GDM1 (cell line): ENCODE measurements at places on chromosomes 11 and 22.

GRCh38 chr11:104338186-104338585 is 174.2 kb upstream of the PDGFD start:
- no peak for DNase-seq

GRCh38 chr22:36829370-36830002 is 12.7 kb upstream of the PVALB start:
- DNase-seq: no peak

- DNase-seq: no peak
Measured at GRCh38 chr11:79439410-79439885, 1.4 kb downstream of the TENM4 start.

DNA sequence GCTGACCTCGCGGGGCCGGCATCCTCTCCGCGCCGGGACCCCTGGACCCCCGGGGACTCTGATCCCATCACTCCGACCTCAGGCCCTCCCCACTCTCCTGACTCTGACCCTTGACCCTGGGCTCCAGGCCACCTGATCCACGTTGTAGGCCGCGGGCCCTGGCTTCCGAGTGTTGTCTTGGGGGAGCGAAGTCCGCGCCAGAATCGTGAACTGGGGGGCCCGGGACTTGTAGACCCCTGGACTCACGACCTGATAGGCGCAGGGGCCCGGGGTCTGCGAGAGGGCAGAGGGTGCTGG is 716 bp upstream of the TYMP start:
- no peak for DNase-seq

GRCh38 chr11:27688076-27688475 is 12.2 kb downstream of the BDNF start:
- DNase-seq: no peak

GRCh38 chr22:46070803-46071450 is 79.4 kb upstream of the PPARA start:
- DNase-seq: peak; percentile 85

DNA sequence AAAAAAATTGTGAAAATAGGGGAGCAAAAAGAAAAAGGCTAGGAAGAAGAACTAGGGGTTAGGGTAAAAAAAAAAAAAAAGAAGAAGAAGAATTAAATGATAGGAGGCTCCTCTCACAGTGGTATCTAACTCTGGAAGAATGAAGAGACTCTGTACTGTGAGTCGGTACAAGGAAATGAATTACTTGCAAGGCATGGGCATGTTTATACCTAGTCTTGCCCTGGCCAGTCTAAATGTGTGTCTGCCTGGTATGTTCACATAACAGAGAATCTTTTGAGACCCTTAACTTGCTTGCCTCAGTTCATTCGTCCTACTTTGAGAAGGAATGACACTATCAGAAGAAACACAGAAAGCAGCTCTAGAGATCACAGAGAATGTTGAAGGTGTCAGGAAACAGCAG is 159.6 kb downstream of the SWAP70 start:
- no peak for DNase-seq

DNA sequence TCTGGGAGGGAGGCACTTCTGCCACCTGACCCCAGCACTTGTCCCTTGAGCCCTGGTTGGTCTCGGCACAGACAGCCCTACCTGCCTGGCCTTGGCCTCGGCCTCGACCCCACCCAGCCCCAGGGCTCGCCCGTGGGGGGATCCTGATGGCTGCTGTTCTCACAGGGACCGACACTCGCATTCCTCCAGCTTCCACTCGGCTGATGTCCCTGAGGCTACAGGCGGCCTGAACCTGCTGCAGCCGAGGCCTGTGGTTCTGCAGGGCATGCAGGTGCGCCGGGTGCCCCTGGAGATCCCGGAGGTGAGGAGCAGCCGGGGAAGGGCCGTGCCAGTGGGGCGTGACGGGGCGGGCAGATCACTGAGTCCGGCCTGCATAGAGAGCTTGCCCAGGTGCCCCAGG is 5.1 kb downstream of the PCNX3 start:
- DNase-seq: no peak

GRCh38 chr22:41917903-41918791 is 3.3 kb upstream of the SHISA8 start:
- peak; percentile 44 for DNase-seq

- DNase-seq: no peak
Measured at GRCh38 chr11:44771841-44772240, 45.1 kb downstream of the TSPAN18 start.

GRCh38 chr11:132423266-132423665 is 1052.9 kb downstream of the NTM start:
- no peak for DNase-seq

DNA sequence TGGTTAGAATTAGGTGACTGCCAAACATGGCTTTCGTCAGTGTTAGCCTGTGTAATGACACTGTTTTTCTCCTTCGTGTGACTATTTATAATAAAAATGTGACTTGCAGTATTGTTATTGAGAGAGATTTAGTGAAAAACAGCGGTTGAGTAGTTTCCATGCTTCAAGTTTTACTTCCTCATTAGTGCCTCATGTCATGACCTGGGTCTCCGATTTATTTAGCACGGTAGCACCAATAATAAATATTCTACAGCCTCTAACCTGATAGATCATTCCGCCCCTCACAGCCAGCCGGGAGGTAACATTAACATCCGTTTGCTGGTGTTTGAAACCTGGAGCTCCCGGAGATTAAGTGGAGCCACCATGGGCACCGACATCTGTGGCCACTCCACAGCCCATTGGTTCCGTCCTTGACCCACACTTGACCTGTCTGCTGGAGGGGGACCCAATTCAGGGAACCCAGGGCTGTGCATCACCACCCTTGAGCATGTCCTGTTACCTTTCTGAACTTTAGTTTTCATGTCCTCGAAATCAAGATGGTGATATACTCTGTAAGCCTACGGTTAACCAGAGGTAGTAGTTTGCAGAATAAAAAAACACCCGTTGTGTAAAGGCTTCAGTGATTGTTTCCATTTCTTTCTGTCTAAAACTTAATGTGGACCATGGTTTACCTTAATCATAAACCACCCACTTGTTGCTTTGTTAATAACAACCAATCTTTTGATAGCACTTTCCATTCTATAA is 104.1 kb downstream of the ATXN10 start:
- DNase-seq: no peak

DNA sequence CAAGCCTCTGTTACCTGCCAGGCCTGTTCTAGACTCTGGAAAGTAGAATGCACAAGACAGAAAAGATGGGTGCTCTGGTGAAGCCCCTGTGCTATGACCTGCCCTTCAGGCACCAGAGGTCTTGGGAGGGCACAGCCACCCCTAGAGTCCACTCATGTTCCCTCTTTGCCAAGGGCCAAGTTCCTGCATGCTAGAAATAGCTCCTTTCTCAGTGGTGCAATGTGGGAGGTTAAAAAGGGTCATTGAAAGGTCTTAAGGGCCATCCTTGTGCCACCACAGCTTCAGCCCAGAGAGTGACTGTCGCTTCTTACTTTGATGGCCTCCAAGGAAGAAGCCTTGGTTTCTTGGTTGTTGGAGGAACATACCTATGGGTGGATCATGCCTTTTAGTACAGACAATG is 84.6 kb upstream of the PARVA start:
- no peak for DNase-seq

- no peak for DNase-seq
Measured at GRCh38 chr11:16184588-16184987, 171.8 kb downstream of the SOX6 start.

DNA sequence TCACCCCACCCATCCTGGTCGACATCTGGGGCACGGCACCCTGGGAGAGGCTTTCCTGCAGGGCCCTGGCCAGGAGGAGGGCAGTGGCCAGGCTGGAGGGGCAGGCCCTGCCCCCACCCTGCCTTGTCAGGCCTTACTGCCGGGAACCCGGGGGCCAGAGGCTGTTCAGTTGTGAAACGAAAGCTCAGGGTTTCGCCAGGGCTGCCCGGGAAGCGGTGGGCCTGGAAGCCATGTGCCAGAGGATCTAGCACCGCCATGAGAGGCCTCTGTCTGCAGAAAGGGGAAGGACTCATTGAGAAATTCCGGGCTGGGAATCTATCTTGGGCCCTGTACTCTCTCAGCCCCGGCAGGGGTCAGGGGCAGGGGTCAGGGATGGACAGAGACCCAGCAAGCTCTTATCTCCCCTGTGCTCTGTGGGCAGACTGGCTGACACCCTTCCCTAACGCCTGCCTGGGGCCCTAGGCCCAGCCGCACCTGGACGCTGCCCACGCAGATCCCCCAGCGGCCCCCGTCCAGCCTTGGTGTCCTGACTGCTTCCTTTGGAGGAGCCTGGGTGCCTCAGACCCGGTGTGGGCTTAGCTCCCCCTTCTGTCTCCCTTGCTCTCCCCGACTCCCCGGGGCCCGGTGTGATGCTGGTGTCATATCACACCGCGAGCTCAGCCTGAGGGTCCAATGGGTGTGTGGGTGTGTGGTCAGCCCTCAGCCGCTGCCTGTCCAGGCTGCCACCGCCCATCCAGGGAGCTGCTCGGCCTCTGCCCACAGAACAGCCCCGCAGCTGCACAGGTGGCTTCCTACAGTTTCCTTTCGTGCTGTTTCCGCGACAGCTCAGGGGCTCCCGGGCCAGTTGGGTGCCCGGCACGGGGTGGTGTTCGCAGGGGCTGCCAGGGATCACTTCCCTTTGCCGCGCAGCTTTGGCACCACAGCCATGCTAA is 6.5 kb downstream of the PIM3 start:
- DNase-seq: no peak

GRCh38 chr11:114359342-114359741 is 41.0 kb downstream of the C11orf71 start:
- DNase-seq: no peak

DNA sequence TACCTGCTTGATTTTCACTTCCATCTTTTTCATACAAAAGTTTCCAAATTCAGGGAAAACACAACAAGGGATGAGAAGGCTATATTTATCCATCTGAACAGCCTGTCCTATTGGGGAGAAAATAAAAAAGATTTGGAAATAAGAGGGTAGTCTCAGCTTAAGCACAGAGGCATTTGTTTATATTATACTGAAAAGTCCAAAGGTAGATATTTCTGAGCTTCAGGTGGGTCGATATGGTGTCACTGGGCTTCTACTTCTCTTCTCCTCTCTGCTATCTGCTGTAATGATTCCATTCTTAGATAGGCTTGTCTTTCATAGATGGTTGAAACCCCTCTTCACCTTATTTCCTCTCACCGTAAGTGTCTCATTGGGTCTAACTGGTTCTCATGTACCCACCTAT is 337.0 kb downstream of the INSC start:
- no peak for DNase-seq

GRCh38 chr22:49298834-49299750 is 528.6 kb downstream of the BRD1 start:
- no peak for DNase-seq

DNA sequence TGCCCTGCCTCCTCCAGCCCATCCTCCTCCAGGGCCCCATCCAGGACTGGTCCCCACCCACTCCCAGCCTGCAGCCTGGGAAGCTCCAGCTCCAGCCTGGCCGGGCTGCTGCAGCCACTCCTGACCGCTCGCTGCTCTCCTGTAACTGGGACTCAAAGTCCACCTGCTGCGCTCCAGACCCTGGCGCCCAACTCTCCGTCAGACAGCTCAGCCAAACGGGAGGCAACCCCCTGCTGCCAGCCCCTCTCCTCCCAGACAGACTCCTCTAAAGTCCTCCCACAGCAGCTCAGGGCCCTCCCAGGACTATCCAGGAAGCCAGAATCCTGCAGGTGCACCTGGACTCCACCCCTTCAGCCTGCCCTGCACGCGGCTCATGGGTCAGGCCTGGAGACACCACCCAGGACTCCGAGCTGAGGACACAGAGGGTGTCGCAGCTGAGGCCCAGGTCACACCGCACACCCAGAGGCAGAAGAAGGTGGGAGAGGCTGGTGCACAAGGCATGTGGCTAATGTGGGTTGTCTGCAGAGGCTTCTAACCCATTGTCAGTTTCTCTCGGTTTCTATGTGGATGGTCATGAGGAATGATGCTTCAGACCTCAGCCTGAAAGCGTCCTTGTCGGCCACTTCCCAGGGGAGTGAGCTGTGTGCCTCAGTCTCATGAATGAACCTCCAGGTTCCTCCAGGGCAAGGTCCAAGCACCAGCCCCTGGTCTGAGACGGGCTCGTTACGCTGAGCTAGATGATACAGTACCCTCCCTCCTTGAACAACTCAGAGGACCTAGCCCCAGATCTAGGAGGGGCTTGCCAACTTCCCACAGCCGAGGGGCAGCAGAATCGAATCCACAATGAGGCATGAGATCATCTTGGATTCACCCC is 1514.8 kb downstream of the TBC1D22A start:
- DNase-seq: no peak

- no peak for DNase-seq
Measured at GRCh38 chr11:133693110-133693509, 152.2 kb downstream of the SPATA19 start.

- DNase-seq: no peak
Measured at GRCh38 chr22:20403779-20404140, 9.8 kb downstream of the ZNF74 start.

- peak; percentile 44 for DNase-seq
Measured at GRCh38 chr11:10807493-10808234, 1.1 kb downstream of the EIF4G2 start.

- DNase-seq: no peak
Measured at GRCh38 chr11:125132596-125132995, 21.2 kb upstream of the TMEM218 start.

- no peak for DNase-seq
Measured at GRCh38 chr22:49300951-49301397, 526.7 kb downstream of the BRD1 start.

- no peak for DNase-seq
Measured at GRCh38 chr11:114564831-114565230, 5.2 kb upstream of the NXPE1 start.

GRCh38 chr11:119688356-119688755 is 40.6 kb downstream of the NECTIN1 start:
- no peak for DNase-seq

GRCh38 chr11:92276773-92277172 is 52.2 kb downstream of the FAT3 start:
- no peak for DNase-seq

- DNase-seq: peak; percentile 30
Measured at GRCh38 chr22:46798366-46799350, 36.2 kb downstream of the TBC1D22A start.

GRCh38 chr11:83557653-83558052 is 271.5 kb upstream of the CCDC90B start:
- no peak for DNase-seq

GRCh38 chr11:84655712-84656111 is 971.4 kb downstream of the DLG2 start:
- DNase-seq: no peak

DNA sequence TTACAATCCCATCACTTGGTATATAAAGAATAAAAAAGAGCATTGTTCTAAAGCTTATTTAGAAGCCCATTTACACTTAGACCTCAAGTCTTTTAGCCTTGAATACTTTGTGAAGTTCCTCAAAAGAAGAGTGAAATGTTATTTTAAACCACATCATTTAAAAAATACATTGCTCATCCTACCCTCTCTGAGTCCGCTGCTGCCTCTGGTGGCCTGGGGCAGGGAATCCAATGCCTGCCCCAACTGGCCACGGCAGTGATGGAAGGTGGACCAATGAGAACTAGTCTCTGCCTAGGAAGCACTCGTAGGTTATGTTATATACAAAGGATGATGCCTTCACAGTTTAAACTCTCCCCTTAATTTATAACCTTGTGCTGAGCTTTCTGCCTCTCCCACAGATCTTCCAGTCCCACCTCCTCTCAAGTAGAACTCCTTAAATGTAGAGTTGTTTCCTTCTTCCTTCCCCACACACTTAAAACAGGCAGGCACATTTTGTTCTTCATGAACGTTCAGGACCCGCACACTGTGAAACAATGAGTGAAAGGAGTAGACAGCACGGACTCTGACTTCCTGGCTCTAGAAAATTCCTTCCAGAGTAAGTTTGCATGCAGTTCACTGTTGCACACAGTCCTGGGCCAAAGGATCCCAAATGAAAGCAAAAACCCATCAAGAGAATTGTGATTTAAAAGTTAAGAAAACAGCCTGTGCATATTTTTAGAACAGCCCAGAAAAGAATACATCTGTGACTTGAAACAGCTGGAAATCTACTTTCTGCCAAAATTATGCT is 167.8 kb downstream of the RRAS2 start:
- no peak for DNase-seq

- no peak for DNase-seq
Measured at GRCh38 chr11:116172156-116172555, 600.6 kb downstream of the BUD13 start.
